ENCODE measurements at places on chromosomes 2 and 18. TPM values are rescaled to one million over a fixed set of nuclear protein-coding genes. Genes with fewer than 3 reads are reported as not detected.

The NDC80 gene
- 2.2 TPM for total RNA-seq

- DNase-seq, result peak; percentile 72
Measured at GRCh38 chr2:157746234-157746950, 117.7 kb upstream of the ACVR1C start.

The ASPRV1 gene
- total RNA-seq, result 0.29 TPM

- no peak for DNase-seq
Measured at GRCh38 chr2:68225119-68225632, 27.2 kb downstream of the PPP3R1 start.

GRCh38 chr2:72892506-72893173 lies 5.4 kb downstream of the SPR start:
- peak; percentile 98 for DNase-seq

- no peak for DNase-seq
Measured at GRCh38 chr2:72974436-72974754, 57.1 kb downstream of the EMX1 start.

DNA sequence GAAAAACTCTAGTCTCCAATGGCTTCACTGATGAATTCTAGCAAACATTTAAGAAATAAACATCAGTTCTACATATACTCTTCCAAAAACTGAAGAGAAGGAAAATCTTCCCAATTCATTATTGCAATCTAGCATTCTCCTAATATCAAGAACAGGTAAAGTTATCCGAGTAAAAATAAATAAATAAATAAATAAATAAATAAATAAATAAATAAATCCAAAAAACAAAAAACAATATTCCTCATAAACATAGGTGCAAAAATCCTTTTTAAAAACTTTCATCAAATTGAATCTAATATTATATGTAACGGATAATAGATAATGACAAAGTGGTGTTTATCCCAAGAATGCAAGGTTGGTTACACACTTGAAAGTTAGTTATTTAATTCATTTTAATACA lies 58.4 kb upstream of the TMEM247 start:
- no peak for DNase-seq

DNA sequence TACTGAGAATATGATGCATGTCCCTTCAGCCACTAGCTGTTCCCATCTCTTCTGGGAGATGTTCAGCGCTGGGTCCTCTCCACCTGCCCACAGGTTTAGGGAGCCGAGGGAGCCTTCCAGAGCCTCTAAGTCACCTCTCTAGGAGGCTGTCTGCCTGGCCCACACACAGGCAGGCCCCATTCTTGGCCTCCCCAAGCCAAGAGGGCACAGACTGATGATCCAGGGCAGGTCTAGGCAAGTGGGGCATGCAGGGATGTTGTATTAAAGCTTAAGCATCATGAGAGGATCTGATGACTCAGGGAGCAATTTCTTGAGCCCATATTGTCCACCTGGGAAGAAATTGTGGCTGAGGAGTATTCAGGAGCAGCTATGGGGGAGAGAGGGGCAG lies 19.9 kb downstream of the TMSB10 start:
- no peak for DNase-seq

The RBM43 gene
- total RNA-seq, result 11.6 TPM

GRCh38 chr2:44244135-44244871 lies 31.0 kb upstream of the SLC3A1 start:
- peak; percentile 0 for DNase-seq

DNA sequence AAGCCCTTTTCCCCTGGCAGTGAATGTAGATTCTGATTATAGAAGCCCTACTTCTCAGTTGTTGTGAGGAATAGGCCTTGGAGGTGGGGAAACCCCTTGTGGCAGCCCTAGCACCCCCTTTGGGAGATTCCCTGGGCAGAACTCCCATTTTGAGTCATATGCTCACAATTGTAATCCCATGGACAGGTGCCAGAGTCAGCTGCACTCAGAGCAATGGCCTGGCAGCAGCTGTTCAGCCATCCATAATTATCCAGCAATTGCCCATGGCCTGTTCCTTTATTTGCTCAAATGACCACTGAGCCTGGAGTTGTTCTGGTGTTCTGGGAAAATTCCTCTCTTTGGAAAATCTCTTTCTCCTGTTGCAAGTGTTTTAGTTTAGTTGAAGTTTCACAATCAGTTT lies 71.7 kb downstream of the PTRHD1 start:
- DNase-seq, result peak; percentile 79

DNA sequence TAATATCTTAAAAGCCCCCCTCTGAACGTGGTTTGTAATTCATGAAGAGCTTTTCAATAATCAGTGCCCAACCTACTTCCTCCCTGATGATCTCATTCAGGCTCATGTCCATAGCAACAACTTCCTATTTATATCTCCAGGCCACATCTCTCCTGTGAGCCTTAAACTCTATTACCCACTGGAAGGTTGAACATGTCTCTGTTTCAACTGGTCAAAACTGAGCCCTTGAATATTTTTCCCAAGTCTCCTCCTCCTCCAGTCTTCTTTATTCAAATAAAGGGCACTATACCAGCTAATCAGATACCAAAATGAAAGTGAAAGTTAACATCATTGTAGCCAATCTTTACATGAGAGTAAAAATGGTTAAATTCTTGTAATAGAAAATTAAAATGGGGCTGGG lies 63.7 kb upstream of the ITGA4 start:
- DNase-seq, result peak; percentile 80

- no peak for DNase-seq
Measured at GRCh38 chr2:166444306-166444705, 49.7 kb downstream of the SCN7A start.

- peak; percentile 91 for DNase-seq
Measured at GRCh38 chr2:128347701-128348539, 29.3 kb upstream of the HS6ST1 start.

- DNase-seq, result no peak
Measured at GRCh38 chr2:232802091-232802490, 25.7 kb upstream of the KCNJ13 start.

The MAPK4 gene
- not detected for total RNA-seq

The GCG gene
- total RNA-seq, result not detected

DNA sequence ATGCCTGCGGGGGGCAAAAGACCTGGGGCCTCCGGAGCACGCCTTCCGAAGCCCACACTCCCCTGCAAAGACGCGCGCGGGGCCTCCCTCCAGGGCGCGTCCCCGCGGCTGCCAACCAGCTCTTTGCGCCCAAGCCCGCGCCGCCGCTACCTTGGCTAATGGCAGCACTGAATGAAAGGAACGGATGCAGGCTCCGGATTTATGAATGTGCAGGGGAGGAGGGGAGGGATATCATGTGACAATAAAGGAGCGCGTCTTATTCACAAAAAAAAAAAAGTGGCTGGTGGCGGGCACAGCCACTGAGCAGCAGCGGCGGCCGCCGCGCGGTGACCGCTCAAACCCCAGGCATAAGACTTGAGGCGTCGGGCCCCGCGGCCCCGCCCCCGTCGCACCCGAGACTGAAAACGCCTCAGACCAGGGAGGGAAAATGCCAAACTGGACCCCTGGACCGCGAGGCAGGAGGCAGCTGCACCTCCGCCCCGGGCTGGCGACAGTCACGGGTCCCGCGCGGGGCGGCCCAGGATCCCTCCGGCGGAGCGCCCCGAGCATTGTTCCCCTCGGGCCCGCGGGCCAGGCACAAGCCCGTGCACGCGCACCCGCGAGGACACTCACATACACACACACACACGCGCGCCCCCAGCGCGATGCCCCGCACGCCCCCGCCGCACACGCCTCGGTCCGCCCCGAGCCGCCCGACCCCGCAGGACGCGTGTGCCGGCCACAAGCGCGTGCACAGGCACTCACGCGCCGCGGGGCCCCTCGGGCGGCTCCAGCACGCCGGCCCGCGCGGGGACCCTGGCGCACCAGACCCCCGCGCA lies 1.6 kb downstream of the SPRED2 start:
- DNase-seq, result peak; percentile 81

The GAD1 gene
- total RNA-seq, result 0.36 TPM

The PXDN gene
- 324 TPM for total RNA-seq

The ALK gene
- under 0.01 TPM for total RNA-seq

The MBD1 gene
- 64.8 TPM for total RNA-seq

DNA sequence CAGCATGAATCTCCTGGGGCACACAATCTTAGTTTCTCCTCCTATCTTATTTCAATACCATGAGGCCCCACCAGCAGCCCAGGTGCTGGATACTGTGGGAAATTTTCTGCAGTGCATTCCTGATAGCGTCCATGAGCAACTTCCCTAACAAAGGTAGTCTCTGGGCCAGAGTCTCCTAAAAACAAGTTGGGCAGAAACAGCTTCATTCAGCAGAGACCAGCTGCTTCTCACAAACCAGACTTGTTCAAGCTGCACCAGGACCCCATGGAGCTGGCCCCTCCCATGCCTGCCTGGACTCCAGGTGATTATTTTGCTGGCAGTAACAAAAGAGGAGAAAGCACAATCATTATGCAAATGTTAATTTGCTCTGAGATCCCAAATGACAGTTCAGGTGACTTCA lies 31.4 kb downstream of the MYO5B start:
- no peak for DNase-seq

- no peak for DNase-seq
Measured at GRCh38 chr2:31334311-31335026, 80.1 kb downstream of the XDH start.

DNA sequence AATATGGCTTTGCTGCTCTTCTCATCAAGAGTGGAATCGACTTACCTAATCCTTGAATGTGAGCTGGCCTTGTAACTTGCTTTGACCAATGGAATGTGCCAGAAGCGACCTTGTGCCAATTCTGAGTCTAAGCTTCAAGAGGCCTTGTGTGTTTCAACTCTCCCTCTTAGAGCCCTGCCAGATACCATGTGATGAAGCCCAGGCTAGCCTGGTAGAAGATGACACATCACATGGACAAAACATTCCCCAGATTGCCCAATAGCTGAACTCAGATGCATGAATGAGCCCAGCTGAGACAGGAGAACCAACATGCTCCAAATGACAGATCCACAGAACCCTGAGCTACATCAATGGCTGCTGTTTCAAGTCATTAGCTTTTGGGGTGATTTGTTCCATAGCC lies 4.2 kb upstream of the KLHL14 start:
- DNase-seq, result no peak

DNA sequence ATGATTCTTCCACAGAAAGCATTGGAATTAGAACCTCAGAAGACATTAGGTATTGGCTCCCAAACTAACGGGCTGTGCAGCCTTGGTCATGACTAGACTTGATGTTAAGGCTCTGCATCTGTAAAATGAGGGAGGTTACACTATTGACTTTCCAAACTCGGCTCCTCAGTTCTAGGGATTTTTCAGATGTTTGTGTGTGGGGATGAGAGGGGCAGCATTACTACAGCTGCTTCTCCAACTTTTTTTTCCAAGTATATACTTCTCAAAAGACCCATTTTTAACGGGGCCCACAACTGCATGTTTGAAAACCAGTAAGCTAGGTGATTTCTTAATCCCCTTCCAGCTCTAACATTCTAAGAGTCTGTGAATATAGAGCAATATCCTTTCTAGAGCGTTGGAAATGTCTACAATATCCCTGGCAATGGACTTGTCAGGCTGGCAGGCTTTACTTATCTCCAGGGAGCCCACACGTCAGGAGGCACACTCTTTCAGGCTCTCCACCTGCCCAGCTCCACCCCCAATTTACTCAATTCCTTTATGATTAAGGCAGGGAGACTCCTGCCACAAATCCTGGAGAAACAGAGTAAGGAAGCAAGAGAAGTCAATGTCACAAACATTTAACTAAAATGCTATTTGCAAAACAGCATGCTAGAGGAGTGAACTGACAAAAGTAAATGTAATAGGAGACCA lies 844 bp upstream of the MPV17 start:
- peak; percentile 62 for DNase-seq

DNA sequence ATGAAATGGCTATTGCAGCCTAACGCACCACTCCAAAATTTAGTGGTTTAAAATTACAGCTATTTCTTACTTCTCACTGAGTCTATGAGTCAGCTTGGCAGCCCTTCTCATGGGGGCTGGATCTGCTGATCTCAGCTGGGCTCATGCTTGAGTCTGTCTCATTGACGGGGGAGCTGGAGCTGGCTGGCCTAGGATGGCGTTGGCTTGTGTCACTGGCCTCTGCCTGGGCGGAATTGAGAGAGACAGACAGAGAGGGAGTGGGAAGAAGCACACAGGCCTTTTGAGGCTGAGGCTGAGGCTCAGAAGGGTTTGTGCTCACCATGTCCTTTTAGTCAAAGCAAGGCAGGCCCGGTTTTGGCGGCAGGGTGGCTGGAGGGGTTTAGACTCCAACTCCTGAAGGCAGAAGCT lies 412.1 kb upstream of the MYT1L start:
- DNase-seq, result peak; percentile 82

DNA sequence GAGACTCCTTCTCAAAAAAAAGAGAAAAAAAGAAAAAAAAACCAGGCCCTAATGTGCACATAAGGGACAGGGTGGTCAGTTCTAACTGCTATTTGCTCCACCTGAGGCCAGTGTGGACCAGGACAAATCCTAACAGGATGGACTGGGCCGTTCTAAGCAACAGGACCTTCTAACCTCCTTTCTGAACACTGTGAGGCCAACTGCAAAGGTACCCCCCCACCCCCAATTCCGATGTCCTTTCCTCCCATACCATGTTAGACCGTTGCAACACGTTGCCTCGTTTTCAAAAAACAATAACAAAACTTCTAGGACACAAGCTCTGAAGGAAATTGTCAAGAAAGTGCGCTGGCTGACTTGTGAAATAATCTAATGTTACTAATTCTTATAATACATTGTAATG lies 1.2 kb downstream of the THAP4 start:
- no peak for DNase-seq

DNA sequence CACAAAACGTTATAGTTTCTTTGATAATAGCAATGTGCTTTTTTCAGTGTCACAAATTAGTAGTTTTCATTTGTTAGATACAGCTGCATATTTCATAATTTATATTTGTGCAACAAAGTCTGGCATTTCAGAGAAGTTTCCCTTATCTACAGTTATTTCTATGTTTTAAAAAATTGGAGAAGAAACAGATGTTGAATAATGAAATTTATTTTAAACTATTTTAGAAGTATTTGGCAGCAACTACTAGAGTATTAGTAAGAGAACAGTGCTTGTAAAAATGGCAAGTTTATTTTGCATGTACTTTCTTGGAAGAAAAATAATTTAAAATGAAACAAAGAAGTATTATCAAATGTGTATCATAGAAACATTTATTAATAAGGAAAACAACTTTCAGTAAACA lies 68.6 kb upstream of the COL5A2 start:
- DNase-seq, result no peak

The ALKAL2 gene
- not detected for total RNA-seq

DNA sequence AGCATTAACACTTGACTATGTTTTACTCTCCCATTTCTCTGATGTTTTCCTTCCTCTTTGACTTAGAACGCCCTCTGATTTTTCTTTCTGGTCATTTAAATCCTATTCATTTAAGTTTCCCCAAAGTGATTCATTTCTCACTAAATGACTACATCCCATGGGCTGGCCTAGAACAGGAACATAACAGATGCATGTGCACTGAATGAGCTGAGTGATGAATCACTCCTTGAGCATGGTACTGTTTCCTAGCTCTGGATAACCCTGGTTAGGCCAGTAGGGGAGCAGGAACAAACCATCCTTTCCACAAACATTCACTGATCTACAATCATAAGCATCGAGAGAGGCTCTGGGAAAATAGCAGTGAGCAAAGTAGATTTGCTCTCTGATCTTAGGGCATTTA lies 221.9 kb upstream of the SETBP1 start:
- DNase-seq, result peak; percentile 21

DNA sequence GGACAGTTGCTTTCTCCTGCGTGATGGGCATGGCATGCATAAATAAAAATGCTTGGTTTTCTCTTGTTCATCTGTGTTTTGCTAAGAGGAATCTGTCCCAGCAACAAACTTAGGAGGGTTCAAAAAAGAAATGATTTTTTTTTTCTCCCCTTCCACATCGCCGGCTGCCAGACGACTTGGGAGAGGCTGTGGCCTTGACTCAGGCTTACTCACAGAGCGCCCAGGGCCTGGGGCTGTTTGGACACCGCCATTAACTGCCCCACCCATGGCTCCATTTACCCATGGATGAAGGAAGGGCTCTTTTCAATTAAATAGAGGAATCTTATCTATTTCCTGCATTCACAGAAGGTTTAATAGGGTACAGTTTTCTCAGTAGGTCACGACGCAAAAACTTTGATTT lies 22.3 kb upstream of the SERPINB5 start:
- DNase-seq, result no peak

Measured in osteoblast (primary cell).